Activated T-cell treated with anti-CD3 and anti-CD28 coated beads for 48 hours (primary cell): ENCODE measurements at places on chromosomes 11 and 22.
A peak's percentile ranks its signal among the peaks of the same experiment; 100 is the strongest.

GRCh38 chr11:105236664-105237063, 97.1 kb upstream of the CARD18 start:
- DNase-seq: no peak

DNA sequence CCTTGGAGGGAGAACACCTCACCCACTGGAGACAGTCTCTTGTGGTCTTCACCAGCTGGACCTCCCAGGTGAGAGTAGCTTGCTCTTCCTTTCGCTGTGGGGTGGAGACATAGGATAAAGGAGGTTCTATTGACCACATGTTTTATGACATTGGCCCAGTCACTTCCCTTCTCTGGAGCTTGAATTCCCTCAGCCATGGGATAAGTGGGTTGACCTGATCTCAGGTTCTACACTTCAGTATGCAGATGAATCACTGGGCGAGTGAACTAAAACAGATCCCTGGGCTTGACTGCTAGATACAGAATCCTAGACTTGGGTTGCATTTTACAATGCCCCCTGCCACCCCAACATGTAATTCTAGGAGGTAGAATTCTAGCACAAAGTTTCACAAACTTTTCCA, 54.8 kb upstream of the PRSS23 start:
- DNase-seq: no peak

DNA sequence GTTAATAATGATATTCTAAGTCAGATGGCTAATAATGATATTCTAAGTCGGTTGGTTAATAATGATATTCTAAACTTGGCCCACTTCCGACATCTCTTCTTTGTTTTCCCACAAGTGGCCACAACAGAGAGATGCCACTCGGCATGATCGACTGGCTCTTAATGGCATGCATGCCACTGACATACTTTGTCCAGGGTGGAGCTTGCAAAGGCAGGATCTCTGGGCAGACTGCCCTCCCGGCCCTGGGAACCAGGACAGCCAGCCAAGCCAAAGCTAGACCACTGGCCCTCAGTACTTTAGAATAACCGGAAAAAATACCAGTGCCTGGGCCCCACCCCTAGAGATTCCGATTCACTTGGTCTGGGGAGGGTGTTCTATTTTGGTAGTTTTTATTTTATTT, 78.1 kb downstream of the KIAA1671 start:
- no peak for DNase-seq

DNA sequence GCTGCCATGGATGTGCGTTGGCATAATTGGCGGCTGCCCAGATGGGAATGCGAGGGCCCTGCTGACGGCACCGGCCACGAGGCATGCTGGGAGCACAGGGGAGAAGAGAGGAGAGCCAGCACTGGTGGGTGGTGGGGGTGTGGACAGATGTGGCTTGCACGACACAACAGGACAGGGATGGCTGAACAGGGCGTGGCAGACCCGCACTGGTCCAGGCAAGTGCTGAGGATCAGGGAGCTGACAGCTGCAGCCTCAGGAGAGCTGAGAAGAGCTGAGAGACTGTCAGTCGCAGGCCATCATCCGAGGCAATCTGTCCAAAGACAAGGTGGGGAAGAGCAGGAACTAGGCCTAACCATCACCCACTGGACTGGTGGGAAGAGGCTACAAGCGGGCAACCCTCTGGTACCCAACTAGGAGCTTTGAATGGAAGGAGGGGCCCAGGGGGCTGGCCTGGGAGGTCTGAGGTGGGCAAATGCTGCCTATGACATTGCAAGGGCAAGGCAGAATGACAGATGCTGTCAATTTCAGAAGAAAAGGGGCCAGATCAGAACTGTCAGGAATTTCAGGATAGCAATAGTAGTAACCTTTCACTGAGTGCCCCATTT, 2.4 kb downstream of the GNB1L start:
- no peak for DNase-seq

- DNase-seq: no peak
Observed at GRCh38 chr11:35388061-35388460, 31.3 kb downstream of the SLC1A2 start.

- DNase-seq: no peak
Observed at GRCh38 chr11:32427935-32428664, 7.2 kb downstream of the WT1 start.

GRCh38 chr11:16225623-16226022, 130.7 kb downstream of the SOX6 start:
- no peak for DNase-seq

DNA sequence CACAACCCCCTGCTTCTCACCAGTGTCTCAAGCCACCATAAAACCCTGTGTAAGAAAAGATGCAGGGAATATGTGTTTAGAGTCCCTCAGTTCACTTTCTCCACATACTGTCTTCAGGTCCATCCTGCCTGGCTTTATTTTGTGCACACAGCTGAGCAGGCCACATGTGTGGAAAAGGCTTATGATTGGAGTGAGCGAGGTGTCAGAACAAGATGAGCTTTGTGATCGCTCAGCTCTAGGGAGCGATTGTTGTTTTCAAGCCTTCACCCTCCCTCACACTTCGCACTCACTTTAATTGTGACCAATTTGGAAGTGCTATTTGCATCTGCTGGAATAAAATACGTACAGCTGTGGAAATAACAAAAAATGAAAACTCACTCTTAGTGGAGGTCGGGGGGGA, 931.1 kb upstream of the TENM4 start:
- DNase-seq: no peak

- DNase-seq: no peak
Observed at GRCh38 chr11:20084921-20085814, 75.1 kb downstream of the DBX1 start.

GRCh38 chr22:49712195-49712791, 115.4 kb downstream of the BRD1 start:
- no peak for DNase-seq

GRCh38 chr11:10943968-10944367, 86.1 kb upstream of the ZBED5 start:
- DNase-seq: no peak

DNA sequence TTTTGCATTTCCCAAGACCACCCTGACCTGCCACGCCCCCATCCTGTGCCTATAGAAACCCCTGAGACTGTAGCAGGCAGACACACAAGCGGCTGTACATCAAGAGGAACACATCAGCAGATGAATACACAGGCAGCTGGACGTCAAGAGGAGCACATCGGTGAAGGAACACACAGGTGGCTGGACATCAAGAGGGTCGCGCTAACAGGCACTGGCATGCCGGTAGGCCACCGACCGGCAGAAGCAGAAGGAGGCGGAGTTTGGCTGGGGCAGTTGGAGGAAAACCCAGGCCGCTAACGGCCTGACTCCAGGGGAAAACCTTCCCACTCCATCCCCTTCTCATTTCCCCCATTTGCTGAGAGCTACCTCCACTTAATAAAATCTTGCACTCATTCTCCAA, 5.4 kb upstream of the IPO7 start:
- DNase-seq: no peak

DNA sequence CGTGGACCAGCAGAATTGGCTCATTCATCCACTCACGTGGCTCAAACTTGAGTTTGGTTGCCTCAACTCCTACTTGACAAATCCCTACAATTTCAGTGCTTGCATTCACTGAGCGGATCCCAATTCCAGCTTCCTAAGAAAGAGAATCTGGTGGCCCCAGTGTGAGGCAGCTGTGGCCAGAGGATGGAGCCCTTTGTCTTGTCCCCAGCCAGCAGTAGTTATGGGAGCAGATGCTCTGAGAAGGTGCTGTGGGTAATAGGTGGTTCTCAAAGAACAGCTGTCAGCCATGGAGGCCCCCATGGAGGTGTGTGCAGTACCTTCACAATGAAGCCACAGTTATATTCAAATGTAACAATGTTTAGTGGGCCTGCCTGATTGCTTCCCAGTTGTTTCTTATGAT, 39.3 kb downstream of the KREMEN1 start:
- DNase-seq: no peak

DNA sequence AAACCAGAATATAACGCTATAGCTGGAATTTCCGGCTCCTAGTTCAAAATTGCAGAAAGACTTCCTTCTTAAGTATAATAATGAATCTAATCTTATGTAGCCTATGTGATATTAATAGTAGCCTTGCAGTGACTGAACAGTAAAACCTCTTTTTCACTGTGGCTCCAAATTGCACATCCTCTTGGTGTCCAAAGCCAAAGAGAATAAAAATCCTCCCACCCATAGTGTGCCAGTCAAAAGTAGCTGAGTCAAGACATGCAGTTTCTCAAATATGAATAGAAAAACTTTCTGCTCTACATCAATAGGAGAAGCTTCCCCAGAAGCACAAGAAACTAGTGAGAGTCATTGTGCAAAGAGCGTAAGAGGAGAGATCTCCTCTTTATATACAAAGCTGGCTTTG, 76.0 kb upstream of the PICALM start:
- DNase-seq: no peak

GRCh38 chr22:25645266-25645665, 80.8 kb downstream of the GRK3 start:
- DNase-seq: no peak

- no peak for DNase-seq
Observed at GRCh38 chr11:86234831-86235461, 9.6 kb upstream of the EED start.

DNA sequence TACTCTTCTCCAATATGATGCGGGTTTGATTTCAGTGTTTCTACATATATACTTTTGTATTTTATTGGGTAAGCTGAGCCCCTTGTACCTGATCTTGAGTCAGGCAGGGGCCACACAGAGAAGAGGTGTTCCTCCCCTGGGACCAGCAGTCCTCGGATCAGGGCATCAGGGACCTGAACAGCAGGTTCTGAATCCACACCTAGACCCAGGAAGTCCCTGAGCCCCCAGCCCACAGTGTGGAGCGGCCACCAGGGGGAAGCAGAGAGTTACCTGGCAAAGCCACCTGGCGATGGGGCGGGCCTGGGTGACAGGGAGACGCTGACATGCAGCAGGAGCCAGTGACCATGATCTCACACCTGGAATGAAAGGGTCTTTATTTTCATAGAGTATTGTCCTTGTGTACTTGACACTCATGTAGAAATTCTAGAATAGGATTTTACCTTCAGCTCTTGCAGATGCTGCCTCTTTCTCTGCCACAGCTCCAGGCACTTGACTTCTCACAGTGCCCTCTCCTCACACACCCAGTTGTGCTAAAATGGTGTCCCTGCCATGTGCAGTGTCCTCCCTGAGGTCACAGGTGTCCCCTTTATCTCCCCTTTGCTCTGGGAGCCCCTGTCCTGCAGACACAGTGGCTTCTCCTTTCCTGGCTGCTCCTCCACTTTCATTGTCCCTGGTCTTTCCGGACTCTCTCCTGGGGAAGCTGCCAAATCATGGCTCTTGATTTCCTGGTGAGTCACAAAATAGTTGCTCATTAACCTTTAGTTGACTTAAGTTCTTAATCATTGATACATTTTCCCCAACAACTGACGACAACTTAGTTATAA, 48.5 kb downstream of the GGTLC2 start:
- peak; percentile 53 for DNase-seq

DNA sequence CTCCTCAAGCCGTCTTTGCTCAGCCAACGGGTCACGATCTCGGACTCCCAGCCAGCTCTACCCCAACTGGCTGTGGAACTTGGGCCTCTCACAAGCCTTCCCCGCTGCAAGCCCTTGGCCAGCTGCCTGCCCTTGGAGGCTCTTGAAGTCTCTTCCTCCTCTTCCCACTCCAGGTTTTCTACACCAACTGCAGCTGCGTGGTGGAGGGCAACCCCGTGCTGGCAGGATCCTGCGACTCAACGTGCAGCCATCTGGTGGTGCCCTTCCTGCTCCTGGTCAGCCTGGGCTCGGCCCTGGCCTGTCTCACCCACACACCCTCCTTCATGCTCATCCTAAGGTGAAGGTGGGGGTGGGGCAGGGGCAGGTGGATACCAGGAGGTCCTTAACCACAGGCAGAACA, 40.5 kb upstream of the TPBGL start:
- DNase-seq: no peak

DNA sequence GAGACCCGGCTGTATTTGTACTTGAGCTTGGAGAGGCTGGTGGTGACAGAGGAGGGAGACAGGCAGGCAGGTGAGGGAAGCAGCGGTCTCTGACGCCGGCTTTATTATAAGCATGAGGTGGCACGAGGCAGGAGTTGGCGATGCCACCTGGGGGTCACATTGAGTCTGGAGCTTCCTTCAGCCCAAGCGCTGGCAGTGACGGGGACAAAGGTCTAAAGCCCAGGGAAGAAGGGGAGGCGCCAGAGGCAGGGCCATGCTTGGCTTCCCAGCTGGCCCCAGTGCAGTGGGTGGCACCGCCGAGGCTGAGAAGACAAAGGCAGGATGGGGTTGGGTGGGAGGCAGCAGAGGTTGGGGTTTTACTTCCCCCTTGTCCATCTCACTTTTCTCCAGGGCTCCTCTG, 4.5 kb downstream of the FXYD2 start:
- no peak for DNase-seq

DNA sequence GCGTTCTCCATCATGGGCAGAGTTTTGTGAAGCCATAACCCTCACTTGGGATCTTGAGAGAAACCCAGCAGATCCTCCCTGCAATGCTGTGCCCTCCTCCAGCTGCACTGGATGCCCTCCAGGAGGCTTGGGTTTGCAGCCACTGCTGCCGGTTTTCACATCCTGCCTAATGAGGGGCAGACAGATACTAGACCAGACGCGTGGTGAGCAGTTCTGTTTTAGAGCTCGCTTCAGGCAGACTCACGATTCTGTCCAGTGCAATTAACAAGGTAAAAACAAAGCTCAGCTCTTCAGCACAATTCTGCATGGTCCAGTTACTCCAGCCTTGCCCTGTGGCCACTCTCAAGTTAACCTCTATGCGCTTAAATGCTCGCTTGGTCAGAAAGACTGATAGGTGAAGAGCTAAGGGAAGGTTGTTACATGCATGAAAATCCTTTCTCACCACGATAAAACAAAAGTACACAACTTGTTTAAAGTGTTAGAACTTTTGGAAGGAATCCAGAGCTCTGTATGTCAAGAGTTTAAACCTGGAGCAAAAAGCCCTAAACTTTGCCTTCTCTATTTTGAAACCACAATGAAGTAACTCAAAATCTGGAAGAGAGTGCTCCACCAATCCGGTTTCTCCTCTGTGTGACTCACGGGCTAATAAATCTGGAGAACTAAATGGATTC, 292.3 kb upstream of the FAT3 start:
- no peak for DNase-seq

DNA sequence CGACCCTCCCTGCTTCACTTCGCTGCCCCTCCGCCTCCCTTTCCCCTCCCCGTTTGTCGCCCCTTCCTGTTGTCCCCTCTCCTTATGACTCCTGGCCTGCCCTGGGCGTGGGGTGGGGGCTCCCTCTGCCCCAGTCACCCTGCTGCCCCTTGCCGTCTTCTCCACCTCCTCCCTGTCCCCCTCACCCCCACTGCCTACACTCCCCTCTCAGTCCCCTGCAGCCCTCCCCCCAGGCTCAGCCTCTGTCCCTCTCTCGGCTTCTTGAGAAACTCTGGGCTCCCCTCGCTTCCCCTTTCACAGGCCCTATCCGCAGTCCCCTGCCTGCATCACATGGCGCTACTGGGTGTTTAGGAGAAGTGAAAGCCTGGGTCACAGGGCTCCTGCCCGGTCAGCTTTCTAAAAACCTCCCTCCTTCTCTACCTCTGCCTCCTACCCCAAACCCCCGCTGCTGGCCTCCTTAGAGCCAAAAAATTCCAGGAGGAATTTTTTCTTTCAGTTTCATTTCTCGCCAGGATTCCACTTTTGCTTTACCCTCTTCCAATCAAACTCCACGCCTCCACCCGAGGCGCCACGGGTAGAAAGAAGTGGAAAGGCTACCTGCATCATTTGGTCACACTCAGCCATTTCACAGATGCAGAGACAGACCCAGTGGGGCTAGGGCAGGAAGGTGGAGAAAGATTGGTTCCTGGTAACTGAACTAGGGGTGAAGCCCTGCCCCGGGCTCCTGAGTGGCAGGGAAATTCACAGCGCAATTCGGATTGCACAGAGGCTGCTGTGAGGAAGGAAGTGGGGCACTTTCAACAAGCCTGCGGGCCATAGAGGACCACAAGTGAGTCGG, at the start of gene SLC15A3:
Gene SLC15A3, minus strand, starts transcription at position 273 of the 838 bp plus-strand sequence. CDS start 625 bp downstream, outside the sequence.
- no peak for DNase-seq

- DNase-seq: peak; percentile 81
Observed at GRCh38 chr11:112226062-112226830, at the start of gene PTS. Gene PTS (plus strand): TSS chr11:112226428. CDS start chr11:112226444, 16 bp downstream.
